ENCODE measurements at places on chromosomes 1 and 21.

- DNase-seq: no peak
Observed at GRCh38 chr1:108119500-108119899, 80.6 kb downstream of the SLC25A24 start.

DNA sequence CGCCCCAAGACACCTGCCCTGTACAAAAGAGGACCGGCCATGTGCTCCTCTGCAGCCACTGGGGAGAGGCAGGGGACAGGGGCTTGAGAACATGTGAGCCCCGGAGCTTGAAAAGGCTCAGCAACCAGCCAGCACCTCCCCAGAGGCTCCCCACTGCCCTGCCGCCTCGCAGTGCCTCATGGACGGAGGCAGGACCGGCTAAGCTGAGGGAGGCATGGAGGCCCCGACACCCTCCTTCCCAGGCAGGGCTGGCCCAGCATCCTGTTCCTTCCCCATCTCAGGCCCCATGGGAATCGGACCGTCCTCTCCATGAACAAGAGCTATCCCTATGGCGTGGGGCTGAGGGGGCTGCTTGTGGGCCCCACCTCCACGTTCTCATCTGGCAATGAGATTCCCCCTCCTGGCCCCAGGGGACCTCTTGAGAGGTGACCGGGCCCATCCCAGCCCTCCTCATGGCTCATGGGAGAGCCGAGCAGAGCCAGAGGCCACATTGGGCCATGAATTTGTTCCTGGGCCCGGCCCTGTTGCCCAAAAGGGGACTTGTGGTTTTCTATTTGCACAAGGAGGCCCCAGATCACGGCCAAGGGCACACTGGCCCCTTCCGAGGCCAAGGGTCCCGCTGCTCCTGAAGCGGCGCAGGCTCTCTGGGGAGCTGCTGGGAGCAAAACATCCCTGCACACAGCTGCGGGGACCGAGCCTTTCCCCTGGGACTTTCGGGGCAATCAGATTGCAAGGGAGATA is 65.2 kb upstream of the ARHGEF16 start:
- no peak for DNase-seq

DNA sequence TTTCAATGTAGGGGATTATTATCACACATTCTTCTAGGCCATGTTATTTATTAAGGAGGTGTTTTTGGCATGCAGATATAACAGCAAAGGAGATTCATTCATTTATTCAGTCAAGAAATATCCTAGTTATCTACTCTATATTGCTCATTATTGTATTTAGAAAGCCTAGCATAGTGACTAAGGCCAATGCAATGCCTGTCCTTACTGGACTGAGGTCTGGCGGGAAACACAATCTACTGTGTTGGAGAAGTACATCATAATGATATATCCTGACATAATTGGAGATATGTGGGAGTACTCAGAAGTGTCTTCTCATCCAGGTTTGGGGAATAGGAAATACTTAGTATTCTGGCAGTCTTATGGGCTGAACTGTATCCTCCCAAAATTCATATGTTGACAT is 421.5 kb upstream of the USP24 start:
- DNase-seq: peak; percentile 82

DNA sequence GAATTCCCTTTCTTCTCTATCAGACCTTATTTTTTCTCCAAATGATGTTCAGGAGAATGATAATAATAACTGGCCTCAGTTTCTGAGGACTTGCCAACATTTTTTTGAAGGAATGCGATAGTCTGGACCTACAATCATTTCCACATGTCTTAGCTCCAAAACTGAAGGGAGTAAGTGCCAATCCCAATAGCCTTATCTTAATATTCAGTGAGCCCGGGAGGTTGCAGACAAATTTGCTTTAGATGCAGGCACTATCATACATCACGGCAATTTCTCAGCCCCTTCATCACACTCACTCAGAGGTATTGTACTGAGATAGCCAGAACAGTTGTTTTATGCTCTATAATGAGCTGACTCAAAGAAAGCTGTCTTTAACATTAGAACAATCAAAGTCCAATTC is 796.9 kb downstream of the ADGRL2 start:
- peak; percentile 78 for DNase-seq

DNA sequence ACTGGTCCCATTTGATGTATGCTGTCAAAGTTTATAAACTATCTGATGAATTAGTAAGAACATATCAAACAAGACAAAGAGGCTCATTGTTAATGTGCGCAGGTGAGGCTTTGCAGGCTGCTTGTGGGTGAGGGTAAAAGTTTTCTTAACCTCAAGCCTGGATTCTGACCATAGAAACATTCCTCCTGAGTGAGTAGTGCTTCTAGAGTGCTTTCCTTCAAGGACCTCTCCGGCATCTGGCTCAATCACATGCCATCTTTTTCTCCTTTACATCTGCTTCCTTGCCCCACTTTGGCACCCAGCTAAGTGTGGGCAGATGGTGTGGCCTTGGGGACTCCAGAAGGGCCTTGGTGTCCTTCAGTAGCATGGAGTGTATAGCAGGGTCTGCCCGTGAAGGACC is 104.0 kb downstream of the ROR1 start:
- peak; percentile 49 for DNase-seq

- no peak for DNase-seq
Observed at GRCh38 chr21:16583556-16583955, 853.8 kb downstream of the USP25 start.

DNA sequence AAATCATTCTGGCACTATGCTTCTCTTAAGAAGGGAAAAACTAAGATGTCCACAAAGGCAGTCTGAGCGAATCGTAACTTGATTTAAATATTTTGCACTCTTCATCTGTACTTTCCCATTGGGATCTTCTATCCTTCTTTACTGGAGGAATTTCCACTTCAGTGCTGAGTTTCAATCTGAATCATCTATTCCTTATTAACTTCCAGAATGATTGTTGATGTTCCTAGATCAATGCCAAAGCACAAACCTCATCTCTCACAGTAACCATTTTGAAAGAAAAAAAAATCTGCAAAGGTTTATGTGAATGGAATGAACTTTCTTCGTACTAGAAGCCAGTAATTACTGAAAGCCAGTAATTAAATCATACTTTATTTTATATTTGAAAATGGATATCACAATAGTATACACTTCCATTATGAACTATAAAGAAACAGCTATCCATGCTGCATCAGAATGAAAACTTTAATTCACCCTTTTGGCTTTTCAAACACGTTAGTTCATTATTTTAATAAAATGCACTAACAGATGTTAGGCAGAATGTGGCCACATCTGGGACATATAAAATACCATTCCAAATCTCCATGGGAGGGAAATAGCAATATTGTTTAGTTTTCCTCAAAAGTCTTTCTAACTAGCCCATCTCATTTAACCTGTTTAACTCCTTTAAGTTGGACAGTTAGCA is 5.5 kb upstream of the RNF2 start:
- no peak for DNase-seq

DNA sequence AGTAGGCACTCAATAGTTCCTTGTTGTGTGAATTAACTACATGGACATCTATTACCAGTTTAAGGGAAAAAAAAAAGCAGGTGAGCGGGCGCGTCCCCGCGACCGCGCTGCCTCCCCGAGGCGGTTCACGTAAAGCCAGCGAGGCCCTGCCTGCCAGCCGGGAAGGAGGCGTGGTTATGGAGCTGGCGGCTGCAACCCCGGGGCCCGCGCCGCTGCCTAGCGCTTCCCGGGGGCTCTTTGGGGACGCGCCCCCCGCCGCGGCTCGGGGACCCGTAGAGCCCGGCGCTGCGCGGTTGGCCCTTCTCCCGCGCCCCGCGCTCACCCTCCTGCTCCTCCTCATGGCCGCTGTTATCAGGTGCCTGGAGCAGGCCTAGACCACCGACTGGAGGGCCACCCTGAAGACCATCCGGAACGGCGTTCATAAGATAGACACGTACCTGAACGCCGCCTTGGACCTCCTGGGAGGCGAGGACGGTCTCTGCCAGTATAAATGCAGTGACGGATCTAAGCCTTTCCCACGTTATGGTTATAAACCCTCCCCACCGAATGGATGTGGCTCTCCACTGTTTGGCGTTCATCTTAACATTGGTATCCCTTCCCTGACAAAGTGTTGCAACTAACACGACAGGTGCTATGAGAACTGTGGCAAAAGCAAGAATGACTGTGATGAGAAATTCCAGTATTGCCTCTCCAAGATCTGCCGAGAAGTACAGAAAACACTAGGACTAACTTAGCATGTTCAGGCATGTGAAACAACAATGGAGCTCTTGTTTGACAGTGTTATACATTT is 2.6 kb upstream of the CC2D1B start:
- peak; percentile 43 for DNase-seq

GRCh38 chr1:207344221-207344620 is 22.7 kb downstream of the CD55 start:
- peak; percentile 24 for DNase-seq

GRCh38 chr1:34670982-34671381 is 83.9 kb upstream of the GJB5 start:
- DNase-seq: no peak

DNA sequence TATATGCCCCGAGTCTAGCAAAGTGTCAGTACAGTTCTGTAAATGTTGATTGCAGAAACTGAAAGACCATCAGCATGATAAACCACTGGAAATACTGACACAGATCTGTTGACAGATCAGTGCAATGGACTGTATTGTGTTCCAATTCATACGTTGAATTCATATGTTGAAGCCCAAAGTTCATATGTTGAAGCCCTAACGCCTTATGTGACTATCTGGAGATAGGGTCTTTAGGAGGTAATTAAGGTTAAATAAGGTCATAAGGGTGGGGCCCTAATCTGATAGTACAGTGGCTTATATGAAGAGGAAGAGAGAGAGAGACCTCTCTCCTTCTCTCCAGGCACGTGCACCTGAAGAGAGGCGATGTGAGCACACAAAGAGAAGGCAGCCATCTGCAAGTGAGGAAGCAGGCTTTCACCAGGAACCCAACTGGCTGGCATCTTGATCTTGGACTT is 144.7 kb downstream of the MRPL39 start:
- DNase-seq: no peak

DNA sequence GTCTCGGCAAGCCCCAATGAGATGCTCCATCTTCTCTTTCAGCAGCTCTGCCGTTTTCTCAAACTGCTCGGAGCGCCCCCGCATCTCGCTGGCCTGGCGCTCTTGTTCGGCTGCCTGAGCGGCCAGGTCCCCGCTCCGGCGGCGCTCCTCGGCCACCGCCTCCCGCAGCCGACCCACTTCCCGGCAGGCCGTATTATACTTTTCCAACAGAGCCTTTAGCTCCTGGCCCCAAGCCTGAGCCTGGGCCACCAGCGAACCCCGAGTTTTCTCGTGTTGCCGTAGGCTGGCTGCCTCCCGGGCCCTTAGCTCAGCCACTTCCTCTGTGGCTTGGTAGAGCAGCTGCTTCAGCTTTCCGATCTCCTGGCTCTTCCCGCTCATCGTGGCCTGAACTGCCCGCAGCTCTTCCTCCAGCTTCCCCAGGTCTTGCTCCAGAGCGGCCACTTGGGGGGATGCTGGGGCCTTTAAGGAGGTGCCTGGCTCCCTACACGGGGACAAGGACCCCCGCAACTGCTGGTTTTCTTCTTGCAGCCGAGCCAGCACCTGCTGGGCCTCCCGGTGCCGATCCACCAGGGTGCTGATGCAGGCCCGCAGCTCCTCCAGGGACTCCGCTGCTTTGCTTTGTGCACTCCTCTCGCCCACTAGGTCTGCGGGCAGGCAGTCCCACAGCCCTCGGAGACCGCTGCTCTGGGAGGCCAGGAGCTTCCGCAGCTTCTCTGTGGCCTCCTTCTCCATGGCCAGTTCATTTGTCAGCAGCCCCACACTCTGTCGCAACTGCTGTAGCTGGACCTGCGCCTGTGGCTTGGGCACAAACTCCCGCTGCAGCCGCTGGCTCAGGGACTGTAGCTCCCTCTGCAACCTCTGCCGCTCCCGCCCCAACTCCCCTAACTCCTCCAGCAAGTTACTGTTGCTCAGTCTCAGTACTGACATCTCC is 13.4 kb upstream of the PIAS3 start:
- DNase-seq: peak; percentile 36

DNA sequence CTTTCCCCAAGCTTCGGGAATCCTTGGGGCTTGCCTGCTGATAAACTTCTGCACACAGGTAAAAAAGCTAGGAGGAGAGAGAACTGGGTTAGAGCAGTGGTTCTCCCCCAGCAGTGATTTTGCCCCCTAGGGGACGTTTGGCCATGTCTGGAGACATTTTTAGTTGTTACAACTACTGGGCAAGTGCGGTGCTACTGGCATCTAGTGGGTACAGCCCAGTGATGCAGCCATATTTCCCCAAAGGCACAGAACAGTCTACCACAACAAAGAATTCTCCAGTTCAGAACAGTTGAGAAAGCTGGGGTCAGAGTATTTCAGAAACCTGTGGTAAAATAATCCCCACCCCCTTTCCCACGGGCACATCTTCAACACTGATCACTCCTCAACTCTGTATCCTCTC is 41.3 kb downstream of the LRRC71 start:
- peak; percentile 9 for DNase-seq

- no peak for DNase-seq
Observed at GRCh38 chr1:230922620-230923019, 54.3 kb upstream of the C1orf198 start.

GRCh38 chr1:46220808-46221207 is 17.7 kb downstream of the LURAP1 start:
- DNase-seq: no peak

GRCh38 chr1:160404094-160404493 is 3.7 kb downstream of the VANGL2 start:
- DNase-seq: no peak

- DNase-seq: peak; percentile 88
Observed at GRCh38 chr1:23394181-23394580, 24.5 kb upstream of the ZNF436 start.

DNA sequence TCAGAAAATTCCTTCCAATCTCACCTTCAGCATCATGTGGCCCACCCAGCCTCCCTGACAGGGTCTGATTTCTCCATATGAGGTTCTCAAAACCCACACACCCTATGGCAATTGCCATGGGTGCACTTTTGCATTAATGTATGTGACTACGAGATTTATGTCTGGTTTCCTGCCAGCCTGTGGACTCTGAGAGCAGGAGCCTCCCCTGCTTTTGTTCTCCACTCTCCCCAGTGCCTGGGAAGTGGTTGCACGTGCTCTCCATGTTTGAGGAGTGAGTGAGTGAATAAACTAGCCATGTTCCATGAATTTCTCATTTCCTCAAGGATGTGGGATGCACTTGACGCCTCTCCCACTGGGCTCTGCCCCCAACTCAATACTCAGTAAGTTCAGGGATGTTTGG is 91.2 kb downstream of the ACTL8 start:
- DNase-seq: no peak

DNA sequence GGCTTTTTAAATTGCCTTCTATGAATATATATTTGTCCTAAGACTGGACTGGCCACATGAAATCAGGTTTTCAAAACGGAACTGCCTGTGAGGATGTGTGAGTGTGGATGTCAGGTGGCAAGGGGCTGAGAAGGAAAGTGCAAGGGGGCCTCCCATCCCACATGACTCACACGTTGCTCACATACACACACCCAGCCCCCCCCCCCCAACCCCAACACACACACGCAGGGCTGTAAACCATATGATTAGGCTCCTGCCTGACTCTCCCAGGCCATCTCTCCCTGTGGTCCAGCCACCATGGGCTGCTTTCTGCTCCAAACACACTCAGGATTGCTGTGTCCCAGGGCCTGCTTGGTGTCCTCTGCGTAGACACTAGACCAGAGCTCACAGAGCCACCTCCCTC is 22.4 kb downstream of the DEGS1 start:
- DNase-seq: peak; percentile 88
